ENCODE measurements at places on chromosomes 7 and 10.

DNA sequence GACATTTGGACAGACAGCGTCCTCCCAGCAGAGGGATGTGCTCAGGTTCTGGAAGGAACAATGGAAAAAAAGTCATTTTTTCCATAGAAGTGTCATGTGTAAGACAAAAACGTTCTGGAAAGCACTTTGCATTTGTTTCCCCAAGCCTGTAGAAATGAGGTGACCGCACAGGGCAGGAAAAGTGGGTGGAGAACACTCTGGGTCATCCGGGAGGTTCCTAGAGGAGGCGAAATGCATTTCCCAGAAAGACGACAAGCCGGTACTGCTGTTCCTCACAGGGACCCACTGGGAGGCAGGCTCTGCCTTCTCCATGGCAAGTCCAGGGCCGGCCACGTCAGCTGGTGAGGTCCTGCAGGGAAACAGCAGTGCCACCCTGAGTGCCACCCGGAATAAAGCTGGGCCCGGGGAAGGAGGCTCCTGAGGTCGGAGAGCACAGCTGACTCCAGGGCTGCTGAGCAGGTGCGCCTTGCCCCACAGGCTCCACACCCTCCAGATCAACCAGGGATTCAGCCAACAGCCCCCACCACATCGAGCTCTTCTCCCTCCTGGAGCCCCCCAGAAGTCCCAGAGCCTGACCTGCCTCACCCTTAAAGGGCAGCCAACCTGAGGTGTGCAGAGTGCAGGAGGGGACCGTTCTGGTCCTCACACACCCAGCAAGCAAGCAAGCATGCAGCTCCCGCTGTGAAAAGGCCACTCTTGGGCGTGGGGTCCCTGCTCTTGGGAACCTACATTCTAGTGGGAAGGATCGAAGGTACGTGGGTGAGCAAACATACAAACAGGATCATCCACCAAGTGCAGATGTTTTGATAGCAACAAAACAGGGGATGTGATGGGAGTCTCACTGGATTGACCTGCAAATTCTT, 28.8 kb upstream of the INPP5A start:
- DNase-seq = no peak

- no peak for DNase-seq
These were observed 995 bp upstream of the CLDN3 start for GRCh38 chr7:73770860-73771670.

- DNase-seq = no peak
These were observed 152.6 kb downstream of the ZMYND11 start for GRCh38 chr10:287814-288213.

DNA sequence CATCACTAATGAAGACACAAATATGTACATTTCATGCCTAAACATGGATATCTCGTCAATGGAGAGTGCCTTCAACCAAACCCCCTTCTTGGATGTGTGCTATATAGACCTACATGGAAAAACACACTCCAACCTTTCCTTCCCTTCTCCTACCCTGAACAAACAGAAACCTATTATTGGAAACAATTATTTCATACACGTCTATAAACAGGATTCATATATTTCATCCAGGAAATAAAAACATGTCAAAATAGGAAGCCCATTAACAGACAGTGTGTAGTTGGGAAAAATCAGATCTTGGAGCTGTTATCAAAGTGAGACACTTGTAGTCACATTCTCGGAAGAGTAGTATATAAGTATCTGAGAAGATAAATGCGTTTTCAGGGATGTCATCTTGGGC, 81.1 kb downstream of the NRP1 start:
- DNase-seq = no peak

- DNase-seq = no peak
These were observed 160.3 kb upstream of the NRP1 start for GRCh38 chr10:33494694-33495265.

DNA sequence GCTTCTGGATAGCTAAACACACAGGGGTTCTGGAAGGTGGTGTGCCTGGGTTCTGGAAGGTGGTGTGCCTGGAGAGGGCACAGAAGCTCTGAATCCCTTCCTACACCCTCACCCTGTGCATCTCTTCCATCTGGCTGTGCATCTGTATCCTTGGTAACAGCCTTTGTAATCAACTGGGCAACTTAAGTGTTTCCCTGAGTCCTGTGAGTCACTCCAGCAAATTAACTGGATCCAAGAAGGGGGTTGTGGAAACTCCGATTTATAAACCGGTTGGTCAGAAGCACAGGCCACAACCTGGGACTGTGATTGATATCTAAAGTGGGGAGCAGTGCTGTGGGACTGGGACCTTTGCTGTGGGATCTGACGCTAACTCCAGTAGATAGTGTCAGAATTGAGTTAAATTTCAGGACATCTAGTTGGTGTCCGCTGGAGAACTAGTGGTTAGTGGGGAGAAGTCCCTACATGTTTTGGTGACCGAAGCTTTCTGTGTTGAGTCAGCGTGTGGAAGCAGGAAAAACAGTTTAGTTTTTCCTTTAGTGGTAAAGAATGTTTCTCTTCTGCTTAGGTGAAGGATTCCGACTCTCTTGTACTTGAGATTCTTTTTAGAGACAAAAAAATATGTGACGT, 228.1 kb downstream of the BMPER start:
- DNase-seq = no peak

DNA sequence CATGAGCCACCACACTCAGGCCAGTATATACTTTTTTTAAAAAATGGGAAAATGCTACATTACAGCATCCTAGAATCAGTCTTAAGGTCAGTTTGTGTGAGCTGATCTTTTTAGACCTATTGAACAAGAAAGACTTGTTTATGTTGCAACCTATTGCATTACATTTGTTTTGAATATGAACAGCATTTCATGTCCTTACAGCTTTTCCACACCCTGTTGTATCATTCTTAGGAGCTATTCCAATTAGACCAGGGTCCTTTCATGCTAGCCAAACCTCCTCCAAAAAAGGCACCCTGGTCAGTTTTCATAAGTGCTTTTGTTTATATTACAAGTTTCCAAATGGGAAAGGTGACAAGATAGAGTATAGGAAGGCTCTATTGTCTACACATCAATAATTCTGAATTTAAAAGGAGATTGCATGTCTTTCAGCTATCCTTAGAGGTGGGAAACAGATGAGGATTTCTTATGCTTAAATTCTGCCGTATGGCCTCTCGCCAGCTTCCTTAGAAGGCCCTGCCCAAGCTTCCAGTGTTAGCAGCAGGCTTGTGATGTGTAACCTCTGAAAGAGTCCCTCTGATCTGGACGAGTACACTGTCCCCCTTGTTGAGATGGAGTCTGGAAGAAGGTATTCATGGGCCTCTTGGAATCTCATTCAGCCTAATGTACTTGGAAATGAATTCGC, 171.9 kb downstream of the OTUD1 start:
- DNase-seq = no peak
